AG08395 (cell line): ENCODE measurements at places on chromosomes 13 and 19.
A peak's percentile ranks its signal among the peaks of the same experiment; 100 is the strongest.

DNA sequence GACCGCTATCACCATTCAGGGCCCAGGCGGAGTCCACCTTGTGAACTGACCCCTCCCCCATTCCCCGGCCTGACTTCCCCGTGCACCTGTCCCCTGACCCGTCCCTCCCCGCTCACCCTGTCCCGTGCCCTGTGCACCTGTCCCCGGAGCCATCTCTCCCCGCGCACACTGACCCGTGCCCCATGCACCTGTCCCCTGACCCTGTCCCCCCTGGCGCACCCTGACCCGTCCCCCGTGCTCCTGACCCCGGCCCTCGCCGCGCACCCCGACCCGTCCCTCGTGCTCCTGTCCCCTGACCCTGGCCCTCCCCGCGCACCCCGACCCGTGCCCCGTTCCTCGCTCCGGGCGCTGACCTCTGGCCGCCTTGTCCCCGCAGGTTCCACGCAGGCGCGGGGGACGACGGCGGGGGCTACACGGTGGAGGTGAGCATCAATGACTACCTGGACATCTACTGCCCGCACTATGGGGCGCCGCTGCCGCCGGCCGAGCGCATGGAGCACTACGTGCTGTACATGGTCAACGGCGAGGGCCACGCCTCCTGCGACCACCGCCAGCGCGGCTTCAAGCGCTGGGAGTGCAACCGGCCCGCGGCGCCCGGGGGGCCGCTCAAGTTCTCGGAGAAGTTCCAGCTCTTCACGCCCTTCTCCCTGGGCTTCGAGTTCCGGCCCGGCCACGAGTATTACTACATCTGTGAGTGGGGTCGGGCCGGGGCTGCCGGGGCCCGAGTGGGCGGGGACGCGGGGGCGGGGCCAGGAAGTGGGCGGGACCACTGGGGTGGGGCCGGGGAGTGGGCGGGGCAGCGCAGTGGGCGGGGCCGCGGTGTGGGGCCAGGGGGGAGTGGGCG, 9.7 kb downstream of the EFNA2 start:
- peak; percentile 73 for DNase-seq

DNA sequence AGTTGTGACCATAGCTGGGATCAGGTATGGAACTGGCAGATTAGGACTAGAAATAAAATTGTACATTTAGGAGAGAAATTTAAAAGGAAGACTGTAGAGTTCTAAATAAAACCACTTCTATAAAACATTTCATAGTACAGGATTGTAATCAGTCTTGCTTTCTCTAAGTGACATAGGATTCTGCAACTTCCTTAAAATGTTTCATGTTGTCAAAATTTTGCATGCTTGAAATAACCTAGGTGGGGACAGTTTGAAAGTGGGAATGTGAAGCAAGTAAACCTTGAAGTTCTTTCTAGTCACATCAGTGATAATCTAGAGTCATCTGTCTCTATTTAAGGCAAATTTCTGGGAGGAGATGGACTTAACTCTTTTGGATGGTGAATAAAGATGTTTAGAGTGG, 6.7 kb downstream of the TM9SF2 start:
- no peak for DNase-seq

DNA sequence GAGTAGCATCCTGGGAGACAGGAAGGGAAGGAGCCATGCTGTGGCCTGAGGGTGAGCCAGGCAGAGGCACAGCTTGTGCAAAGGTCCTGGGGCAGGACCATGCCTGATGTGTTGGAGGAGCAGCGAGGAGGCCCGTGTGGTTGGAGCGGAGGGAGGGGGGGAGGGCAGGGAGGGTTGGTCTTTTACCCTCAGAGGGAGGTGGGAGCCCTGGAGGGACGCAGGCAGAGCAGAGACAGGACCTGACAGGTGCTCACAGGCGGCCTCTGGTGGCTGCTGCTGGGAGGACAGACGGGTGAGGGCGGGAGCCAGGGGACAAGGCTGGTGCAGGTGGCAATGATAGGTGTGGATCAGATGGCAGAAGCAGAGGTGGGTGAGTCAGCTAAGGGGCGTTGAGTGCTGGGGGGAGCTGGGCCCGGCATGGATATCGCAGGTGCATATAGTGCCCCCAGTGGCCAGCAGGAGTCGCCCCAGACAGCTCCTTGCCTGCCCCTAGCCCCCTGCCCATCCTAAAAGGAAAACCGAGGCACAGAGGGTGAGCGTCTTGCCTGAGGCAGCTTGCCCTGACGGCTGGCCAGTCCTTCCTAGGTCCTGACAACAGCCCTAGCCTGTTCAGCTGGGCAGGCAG, 9.8 kb upstream of the GNA15 start:
- peak; percentile 58 for DNase-seq

- DNase-seq: no peak
These were observed 80.3 kb downstream of the GJA3 start for GRCh38 chr13:20080377-20081164.

DNA sequence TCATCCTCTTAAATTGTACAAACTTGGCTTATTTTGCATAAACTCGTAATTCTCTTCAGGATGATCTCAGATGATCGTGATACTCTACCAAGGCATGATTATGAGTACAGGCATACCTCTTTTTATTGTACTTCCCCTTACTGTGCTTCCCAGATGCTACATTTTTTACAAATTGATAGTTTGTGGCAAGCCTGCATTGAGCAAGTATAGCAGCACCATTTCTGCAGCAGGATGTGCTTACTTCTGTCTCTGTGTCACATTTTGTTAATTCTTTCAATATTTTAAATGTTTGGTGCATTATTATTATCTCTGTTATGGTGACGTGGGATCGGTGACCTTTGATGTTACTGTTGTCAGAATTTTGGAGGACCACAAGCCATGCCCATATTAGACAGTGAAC, 752.3 kb downstream of the PCDH9 start:
- DNase-seq: no peak

- no peak for DNase-seq
These were observed 324.9 kb downstream of the KCNRG start for GRCh38 chr13:50340146-50340545.

DNA sequence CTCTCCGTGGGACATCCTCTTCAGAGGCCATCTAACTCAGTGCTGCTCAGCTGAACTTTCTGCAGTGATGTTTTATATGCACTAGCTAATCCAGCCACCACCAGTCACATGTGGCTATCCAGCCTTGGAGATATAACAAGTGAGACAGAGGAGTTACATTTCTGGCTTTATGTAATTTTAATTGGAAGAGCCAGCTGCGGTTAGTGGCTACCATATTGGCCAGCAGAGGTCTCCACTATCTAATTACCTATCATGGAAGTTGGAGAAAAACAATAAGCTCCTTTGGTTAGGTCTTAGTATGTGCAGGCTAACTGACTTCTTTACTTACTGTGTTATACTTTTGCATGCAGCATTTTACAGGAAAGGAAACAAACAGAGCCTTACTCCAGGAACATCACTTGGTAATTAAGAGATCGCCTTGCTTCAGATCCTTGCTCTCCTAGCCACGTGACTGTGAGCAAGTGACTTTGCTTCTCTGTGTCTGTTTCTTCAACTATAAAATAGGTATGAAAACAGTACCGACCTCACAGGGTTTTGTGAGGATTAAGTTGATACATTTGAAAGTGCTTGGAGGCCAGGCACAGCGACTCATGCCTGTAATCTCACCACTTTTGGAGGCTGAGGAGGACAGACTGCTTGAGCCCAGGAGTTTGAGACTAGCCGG, 1.6 kb upstream of the KLK10 start:
- peak; percentile 57 for DNase-seq

DNA sequence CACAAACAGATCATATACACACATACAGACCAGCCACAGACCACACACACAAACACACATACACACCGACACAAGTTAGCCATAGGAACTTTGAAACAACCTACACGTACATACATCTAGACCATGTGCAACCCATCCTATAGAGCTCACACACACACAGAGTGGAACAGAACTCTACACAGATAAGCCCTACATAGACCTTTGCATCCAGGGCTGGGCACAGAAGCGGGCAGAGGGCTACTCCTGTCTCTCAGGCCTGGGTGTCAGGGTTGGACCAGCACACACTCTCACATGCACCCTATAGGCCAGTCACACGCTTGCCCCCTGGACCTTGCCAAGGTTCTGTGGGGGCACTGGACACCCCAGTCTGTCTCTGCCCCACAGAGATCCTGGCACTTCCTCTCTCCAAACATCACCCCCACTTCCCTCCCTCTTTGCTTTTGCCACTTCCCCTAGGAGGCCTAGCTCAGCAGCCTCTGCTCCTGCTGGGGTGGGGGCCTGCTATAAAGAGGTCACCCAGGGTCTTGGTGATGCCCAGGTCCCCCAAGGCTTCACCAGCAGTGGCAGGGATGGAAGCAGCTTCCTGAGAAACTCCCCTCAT, 5.8 kb upstream of the JUNB start:
- DNase-seq: no peak

DNA sequence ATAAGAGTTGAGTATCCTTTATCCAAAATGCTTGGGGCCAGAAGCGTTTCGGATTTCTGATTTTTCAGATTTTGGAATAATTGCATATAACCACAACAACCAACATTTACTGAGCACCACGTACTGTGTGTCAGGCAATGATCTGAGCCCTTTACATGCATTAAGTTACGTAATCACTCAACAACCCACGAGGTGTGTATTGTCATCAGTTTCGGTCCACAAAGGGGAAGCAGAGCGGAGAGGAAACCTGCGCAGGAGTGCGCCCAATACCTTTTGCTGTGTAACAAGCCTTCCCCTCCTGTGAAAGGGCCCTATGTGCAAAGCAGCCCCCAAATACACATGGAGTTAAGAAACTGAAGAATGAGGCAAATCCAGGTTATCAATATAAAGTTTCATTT, 20.7 kb upstream of the NLRP12 start:
- DNase-seq: no peak

DNA sequence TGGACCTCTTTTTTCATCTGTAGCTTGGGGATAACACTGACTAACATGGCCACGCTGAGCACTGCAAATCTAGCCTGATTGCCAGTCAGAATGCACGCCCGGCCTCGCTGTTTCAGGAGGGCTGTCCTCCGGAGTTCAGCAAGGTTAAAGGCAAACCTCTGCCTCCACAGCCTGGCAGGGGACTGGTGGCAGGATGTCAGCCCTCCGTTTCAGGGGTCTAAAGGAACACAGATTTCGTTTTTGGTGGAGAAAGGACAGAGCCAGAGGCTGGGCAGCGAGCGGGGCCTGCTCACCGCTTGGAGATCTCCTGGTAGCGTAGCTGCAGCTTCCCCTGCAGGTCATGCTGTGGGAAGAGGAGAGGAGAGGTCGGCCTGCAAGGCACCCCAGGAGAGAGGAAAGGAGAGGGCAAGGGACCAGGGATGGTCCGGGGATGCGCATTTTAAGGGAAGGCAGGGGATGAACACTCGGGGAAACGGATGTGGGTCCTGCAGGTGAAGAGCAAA, 560 bp downstream of the NDUFA7 start:
- peak; percentile 24 for DNase-seq

- no peak for DNase-seq
These were observed 4.9 kb downstream of the TFDP1 start for GRCh38 chr13:113589251-113589960.

- no peak for DNase-seq
These were observed 5.1 kb downstream of the FGF22 start for GRCh38 chr19:644789-645188.

DNA sequence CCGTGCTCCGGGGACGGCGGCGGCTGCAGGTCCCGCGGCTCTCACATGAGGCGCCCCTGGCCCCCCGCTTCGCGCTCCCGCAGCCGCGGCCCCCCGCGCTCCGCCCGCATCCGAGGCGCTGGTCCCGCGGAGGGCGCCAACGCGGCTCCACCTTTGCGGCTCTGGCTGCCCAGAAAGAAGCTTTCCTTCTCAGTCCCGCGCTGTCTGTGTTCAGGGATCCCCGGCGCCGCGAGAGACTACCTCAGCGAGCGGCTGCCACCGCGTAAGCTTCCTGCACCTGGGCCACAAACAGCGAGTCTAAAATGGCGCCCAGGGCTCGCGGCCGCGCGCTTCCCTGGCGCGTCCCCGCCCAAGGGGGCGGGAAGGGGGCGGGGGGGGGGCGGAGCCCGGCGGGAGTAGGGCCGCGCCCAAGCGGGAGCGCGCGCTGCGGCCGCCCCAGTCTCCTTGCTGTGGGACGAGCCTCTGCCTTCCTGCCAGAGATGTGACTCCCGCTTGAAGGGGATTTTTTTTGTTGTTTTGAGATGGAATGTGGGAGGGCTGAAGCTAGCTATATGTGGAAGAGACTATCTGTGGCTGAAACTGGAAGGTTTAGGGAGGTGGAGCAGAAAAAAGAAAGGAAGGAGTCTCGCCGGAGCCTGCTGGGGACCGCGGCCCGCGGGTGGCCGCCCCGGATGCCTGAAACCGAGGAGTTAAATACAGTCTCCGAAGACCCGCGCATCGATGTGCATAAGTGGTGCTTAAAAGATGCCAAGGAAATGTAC, at the start of gene FBXL3:
TSS of gene FBXL3 (minus strand) at position 299 of the 761 bp plus-strand sequence. CDS start 5,299 bp downstream, outside the sequence.
- DNase-seq: peak; percentile 96

- DNase-seq: no peak
These were observed 24.3 kb downstream of the CCNA1 start for GRCh38 chr13:36456577-36456976.

DNA sequence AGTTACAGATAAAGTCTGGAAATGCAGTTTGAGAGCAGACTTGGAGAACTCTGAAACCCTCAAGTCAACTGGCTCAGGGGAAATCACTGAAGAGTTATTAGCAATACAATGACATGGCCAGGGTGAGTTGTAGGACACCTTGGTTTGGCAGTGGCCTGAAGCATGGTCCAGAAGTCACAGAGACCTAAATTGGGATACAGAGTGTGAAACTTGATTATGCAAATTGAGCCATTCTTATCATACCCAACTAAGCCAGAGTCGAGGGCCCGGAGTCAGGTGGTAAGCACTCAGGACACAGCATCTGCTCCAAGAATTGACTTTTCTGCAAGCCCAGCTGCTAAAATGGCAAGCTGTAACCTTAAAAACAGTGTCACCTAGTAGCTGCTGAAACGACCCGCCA, 224.5 kb downstream of the DCLK1 start:
- no peak for DNase-seq

DNA sequence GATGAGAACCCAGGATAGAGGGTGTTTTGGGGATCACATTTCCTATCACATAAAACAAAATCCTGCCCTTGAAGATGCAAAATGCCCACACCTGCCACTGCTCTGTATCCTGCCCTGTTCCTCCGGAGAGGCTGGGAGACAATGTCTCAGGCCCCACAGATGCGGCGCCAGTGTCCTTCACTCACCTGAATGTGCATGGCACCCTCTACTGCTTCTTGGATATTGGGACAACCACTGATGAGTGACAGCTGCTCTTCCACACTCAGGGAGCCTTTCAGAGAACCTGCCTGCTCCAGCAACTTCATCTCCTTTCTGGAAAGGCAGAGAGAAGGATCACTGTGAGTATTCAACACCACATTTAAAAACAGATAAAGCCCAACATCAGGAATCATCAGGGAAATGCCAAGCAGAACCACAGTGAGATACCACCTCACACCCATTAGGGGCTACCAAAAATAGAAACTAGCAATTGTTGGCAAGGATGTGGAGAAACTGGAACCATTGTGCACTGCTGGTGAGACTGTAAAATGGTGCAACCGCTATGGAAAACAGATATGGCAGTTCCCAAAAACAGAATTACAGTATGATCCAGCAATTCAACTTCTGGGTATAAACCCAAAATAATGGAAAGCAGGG, 36.4 kb downstream of the CRYL1 start:
- DNase-seq: no peak

GRCh38 chr13:22648320-22648801, 532.4 kb upstream of the SGCG start:
- no peak for DNase-seq

GRCh38 chr13:103878891-103879605, 812.8 kb upstream of the SLC10A2 start:
- no peak for DNase-seq

- no peak for DNase-seq
These were observed 18.6 kb upstream of the CYP2S1 start for GRCh38 chr19:41174297-41174928.

- DNase-seq: no peak
These were observed 48.0 kb downstream of the COMP start for GRCh38 chr19:18742838-18743783.

- peak; percentile 62 for DNase-seq
These were observed 236.0 kb downstream of the PCDH9 start for GRCh38 chr13:66994097-66994496.
